NCI-H187 treated with DMSO at 0.1 percent for 48 hours (cell line): ENCODE measurements at places on chromosomes 4 and X.

- DNase-seq, result no peak
Observed at GRCh38 chr4:139605516-139605915, 49.5 kb upstream of the SETD7 start.

- no peak for DNase-seq
Observed at GRCh38 chr4:2977211-2978088, 14.1 kb downstream of the GRK4 start.

GRCh38 chr4:186190581-186191199, 677 bp upstream of the CYP4V2 start:
- no peak for DNase-seq

DNA sequence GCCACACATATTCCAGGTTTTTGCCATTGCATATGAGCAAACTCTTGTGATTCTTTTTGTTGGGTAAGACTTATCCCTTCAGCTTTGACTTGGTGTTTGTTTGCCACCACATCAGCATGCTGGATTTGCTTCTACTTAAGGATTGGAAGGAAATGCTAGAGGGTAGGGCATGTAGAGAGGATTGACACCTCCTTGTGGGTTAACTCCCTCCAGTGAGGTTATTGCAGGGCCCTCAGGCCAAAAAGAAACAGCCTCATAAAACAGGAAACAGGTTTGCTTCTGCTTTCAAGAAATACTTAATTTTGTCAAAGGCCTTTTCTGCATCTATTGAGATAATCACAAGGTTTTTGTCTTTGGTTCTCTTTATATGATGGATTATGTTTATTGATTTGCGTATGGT, 15.2 kb upstream of the INPP4B start:
- DNase-seq, result no peak

DNA sequence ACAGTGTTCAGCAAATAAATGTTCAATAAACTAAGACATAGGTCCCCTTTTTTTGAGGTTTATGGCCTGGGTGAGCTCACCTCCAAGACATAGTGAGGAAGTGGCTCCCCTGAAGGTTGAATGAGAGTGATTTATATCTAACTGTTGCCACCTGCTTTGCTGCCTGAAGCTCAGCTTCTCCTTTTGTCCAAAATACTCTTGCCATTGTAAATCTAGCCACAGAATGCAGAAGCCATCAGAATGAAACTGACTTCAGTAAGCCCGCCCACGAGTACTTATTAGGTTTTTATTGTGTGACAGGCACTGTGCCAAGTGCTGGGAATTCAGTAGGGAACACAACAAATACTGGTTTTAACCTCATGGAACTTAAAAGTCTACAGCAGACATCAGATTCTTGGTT, 18.0 kb downstream of the SPINK2 start:
- no peak for DNase-seq

DNA sequence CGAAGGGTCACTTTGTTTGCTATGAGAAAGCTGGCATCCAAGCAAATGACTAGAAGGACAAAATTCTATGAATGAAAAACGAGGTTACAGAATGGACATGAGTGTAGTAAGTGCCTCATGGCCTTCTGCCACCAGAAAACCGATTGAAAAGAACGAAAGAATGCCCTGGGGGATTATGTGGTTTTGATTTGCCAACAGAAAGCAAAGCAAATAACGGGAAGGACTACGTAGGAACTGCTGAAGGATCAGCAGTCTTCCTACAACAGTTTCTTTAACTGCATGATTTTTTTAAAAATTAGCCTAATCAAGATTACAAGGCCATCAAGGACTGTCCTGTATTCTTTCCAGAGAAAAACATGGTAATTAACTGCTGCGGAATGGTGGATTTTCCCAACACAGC, 50.6 kb downstream of the NRK start:
- no peak for DNase-seq

- DNase-seq, result no peak
Observed at GRCh38 chrX:134782796-134783195, 124.5 kb upstream of the PLAC1 start.

GRCh38 chrX:41381685-41382084, 47.7 kb downstream of the DDX3X start:
- DNase-seq, result no peak

DNA sequence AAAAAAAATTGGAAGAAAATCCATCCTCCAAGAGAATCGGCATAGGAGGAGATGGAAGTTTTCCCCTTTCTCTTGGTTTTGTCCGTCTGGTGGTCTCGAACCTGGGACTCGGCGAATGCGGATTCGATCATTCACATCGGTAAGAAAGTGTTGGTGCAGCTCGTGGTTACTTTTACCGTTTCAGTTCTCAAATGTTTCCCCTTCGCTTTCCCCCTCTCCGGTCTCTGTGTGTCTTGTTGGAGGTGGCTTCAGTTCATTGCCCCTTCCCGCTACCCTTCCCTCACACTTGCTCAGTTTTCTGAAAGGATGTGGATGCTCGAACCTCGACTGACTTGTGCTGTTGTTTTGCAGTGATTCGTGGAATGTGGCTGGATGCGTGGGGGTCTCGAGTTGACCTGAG, 840 bp downstream of the GRID2 start:
- no peak for DNase-seq

DNA sequence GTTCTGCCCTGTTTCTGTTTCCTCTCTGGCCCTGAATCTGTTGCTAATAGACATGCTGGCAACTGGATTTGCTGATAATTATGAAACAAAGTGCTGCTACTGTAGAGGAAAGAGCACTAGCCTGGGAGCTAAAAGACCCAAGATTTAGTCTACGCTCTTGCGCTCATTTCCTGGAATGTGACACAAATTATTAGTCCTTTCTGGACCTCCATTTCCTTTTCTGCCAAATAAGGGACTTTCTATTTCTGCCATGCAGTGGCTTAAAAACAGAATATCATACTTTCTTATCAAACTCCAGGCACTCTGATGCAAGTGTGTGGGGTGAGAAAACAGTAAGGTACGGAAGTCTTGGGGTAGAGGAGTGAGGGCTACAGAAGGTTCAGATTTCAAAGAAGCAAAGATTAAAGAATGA, 48.3 kb upstream of the GPR174 start:
- DNase-seq, result no peak

GRCh38 chr4:14023036-14023435, 395.5 kb upstream of the BOD1L1 start:
- DNase-seq, result no peak

GRCh38 chr4:147984065-147984777, 252.3 kb downstream of the ARHGAP10 start:
- no peak for DNase-seq

GRCh38 chr4:16168710-16169388, 57.4 kb downstream of the TAPT1 start:
- no peak for DNase-seq

DNA sequence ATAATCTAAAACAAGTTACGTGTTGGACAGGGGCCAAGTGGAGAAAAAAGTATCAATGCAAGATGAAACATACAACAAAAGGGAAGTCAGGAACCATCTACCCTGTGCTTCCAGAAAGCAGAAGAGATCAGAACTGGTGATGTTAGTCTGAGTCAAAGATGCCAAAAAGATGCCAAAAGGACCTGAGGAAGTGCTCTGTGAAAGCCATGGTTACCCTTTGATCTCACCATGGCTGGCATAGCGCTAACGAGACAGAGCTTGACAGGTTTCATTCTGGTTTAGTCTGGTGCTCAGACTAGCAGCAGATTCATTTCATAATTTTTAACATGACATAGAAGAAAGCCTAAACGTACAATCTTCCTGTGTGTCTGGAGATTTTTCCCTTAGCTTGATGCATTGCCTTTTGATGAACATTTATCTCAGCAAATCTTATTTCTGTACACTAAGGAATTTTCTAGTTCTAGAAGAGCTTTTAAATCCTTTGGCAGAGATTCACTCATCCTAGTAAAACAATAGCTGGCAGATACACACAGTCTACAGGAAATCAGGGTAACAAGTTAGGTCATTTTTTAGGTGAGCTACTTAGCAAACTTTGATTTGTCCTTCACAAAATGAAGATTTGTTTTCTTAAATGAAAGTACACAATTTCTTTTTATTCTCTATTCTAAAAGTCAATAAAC, 87.7 kb downstream of the COL25A1 start:
- DNase-seq, result no peak

- no peak for DNase-seq
Observed at GRCh38 chr4:95086551-95086950, 328.8 kb downstream of the BMPR1B start.

DNA sequence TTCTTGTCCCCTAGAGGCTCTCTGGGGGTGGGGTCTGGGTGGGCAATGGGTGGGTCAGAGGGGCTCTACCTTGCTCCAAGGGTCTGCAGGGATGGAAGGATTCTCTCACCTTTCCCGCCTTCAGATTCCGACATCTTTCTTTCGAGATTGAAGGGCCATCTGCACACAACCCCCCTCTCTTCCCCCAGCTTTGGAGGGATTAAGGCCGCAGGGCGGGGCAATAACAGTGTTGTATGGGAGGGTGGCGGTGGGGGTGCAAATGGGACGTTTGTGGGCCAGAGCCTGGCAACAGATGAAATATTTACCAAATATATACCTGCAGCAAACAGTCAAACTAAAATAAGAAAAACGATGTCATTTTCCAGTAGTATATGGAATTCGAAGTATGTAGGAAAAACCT, at the start of gene CACNA1F:
Gene CACNA1F (minus strand): TSS at position 165 of the 400 bp plus-strand sequence. CDS start 31 bp downstream, at position 134.
- no peak for DNase-seq

DNA sequence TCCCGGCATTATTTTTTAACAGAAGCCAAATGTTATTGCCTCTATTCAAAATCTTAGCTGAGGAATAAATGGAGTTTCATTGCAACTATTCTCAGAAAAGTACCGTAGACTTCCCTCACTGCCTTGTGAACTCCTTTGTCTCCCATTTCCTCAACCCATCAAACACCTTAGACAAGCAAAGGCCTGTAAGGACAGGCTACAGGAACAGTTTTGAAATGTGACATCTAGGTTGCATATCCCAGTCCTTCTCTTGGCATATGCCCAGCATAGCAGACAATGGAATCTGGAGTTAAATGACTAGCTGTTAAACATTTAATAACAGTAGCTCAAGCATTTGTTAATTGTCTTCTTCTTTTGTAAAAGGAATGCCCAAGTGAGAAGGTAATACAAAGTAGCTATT, 1371.7 kb downstream of the STIM2 start:
- no peak for DNase-seq

- DNase-seq, result no peak
Observed at GRCh38 chrX:148917441-148917840, 417.0 kb downstream of the AFF2 start.

- DNase-seq, result no peak
Observed at GRCh38 chr4:166197166-166197565, 324.1 kb downstream of the TLL1 start.

- no peak for DNase-seq
Observed at GRCh38 chrX:120302434-120302833, 8.8 kb downstream of the TMEM255A start.

- DNase-seq, result no peak
Observed at GRCh38 chrX:107571296-107571998, 56.9 kb upstream of the PRPS1 start.

- no peak for DNase-seq
Observed at GRCh38 chr4:161279095-161279494, 884.7 kb downstream of the FSTL5 start.

- DNase-seq, result no peak
Observed at GRCh38 chrX:41607264-41607832, 81.4 kb upstream of the GPR34 start.

- DNase-seq, result no peak
Observed at GRCh38 chrX:120380699-120381098, 18.8 kb downstream of the ATP1B4 start.

DNA sequence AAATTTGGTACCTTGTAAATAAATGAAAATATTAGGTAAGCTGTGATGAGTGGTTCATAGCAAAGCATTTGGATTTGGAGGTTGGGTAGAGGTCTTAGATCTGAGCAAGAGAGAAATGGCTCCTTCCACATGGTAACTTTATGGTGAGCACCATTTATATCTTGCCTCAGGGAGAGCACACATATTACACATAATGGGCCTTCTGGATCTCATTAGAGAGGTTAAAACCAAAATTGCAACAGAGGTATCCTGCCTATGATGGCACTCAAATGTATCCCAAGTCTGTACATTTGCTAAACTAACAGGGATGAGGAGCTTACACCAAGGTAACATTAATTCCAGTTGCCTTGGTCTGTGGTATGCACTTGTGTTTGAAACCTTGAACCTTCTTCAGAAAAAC, 87.1 kb upstream of the PUDP start:
- no peak for DNase-seq

DNA sequence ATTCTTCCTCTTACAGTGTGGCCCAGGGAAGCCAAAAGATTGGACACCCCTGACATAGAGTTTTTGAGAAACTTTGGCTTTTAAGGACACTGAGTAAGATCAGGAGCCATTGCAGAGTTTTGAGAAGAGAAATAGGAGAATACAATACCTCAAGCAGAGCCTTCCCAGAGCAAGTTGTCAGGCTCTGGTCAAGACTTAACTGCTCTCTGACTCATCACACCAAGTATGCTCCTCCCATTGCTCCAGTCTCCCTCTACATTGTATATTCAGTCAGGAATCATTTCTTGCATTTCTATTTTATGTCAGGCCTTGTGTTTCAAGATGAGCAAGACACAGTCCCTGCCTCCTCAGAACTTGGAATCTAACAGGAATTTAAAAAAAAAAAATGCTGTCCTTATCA, 176.4 kb upstream of the FMR1 start:
- DNase-seq, result no peak

DNA sequence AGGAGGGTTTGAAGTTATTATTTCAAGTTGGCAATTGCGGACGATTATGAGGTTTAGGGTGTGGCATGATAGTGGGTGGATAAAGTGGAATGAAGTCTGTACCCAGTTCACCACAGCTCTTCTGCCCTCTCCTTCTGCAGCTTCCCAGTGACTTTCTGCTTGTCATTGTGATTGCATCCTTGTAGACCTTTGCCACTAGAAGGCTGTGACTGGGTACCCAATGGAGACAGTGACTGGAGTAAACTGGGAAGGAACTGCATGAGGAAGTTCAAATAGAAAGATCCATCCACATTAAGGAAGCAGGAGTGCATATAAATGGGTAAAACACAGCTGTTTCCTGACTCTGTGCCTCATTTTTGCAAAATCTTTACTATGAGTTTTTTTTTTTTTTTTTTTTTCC, 53.5 kb upstream of the SPANXN3 start:
- DNase-seq, result no peak

GRCh38 chr4:122827879-122828601, 1.4 kb downstream of the FGF2 start:
- no peak for DNase-seq

- DNase-seq, result no peak
Observed at GRCh38 chr4:52979821-52980590, 117.9 kb downstream of the RASL11B start.

- no peak for DNase-seq
Observed at GRCh38 chr4:170009291-170009690, 16.9 kb downstream of the MFAP3L start.

- DNase-seq, result no peak
Observed at GRCh38 chrX:153336121-153336894, 2.4 kb downstream of the ZNF275 start.
